ENCODE measurements at places on chromosomes 12 and 14.
A peak's percentile ranks its signal among the peaks of the same experiment; 100 is the strongest.

GRCh38 chr14:62234849-62235248 is 472.6 kb downstream of the SNAPC1 start:
- no peak for DNase-seq

DNA sequence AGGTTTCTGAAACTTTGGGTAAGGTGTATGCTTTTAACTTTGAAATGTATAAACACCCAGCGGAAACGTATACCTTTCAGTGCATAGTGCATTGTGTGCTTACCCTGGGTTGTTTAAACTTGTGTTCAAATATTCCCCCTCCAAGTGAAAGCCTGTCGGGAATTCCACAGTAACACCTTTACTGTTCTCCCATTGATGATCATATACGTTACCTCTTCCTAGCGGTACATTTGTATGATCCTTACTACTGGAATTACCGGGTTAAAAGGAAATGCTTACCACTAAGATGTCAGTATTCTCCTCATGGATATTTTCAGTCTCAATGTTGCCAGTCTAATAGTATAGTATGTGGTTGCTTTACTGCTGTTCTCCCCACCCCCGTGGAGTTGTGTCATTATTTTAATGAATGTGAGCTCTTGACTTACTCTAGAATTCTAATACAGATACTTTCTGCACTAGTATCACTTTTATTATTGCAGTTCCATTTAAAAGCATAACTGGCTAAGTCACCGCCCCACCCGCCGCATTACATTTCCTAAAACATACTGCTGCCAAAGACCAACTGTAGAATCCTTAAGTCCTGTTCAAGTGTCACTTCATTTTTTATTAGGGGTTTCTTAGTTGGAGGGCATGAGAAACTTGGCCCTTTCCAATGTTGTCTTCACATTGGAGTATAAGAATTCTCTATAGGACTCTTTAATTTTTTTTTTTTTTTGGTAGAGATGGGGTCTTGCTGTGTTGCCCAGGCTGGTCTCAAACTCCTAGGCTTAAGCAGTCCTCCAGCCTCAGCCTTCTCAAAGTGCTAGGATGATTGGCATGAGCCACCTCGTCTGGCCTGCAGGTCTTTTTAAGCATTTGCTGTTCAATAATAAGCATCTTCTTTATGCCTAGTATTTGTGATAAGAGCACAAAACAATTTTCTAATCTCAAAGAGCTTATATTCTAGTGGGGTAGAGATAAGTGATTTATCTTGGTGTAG is 24.9 kb downstream of the NUDT4 start:
- no peak for DNase-seq

- no peak for DNase-seq
Measured at GRCh38 chr12:109656743-109657142, 56.9 kb upstream of the FAM222A start.

GRCh38 chr12:468671-469389 is 9.1 kb downstream of the B4GALNT3 start:
- peak; percentile 63 for DNase-seq

GRCh38 chr12:4223273-4223845 is 50.2 kb upstream of the CCND2 start:
- DNase-seq: no peak

DNA sequence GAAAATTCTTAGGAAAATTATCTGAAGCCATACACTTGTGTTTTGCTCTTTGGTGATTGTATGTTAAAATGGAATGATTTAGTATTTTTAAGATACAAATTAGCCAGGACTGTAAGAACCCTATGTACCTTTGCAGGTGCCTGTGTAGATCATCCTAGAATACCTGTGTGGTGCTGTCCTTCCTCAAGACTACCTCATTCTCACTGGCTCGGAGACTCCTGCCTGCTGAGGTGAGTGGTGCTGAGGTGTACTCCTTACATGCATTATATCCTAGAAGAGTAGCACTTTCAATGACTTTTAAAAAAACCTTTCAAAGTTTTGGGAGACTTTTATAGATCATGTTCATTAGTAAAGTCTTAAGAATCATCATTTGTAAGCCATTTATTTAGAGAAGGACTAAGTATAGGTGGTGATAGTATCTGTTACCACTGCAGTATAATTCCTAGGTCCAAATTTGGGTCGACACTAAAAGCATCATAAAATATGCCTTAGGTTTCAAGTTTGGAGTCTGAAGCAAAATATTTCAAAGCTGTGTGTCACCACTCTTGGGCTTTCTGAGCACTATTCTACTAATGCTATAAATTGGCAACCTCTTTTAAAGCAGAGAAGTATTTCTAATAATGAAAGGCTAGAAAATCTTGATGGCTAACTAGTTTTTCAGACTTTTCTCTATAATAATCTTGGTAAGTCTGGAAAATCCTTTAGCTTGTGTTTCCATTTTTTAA is 36.6 kb downstream of the RASSF8 start:
- DNase-seq: no peak

GRCh38 chr12:108112832-108113556 is 16.1 kb upstream of the WSCD2 start:
- peak; percentile 79 for DNase-seq

- peak; percentile 87 for DNase-seq
Measured at GRCh38 chr14:64549791-64550620, at the start of gene PPP1R36. TSS of gene PPP1R36 (plus strand) at chr14:64549961. CDS start at chr14:64549998, 37 bp downstream.

DNA sequence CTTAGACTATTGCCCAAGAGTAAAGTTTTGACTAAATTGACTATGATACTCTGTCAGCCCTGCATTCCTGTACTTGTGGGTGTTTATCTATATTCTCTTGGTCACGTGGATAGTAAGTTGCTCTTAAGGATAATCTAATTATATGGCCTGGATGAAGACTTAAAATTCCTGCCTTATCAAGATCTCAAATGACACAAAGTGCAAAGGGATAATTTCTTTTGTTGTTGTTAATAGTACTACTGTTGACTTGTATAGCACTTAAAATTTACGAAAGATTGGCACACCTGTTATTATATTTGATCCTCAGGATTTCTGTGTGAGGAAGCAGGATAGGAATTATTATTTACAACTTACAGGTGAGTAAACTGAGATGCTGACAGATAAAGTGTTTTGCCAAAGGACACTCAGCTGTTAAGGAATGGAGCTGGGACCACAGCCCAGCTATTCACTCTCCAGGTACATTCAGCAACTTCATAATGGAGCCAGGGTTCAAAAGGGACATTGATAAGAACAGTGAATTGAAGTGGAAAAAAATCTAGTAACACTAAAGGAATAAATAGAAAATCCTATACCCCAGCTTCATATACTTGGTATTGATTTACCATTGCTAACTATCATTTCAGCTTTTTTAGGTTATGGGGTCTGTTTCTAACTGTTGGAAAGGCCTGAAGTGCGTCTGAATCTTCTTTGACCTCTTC is 53.4 kb upstream of the EVL start:
- DNase-seq: no peak

GRCh38 chr12:109762673-109763191 is 49.1 kb downstream of the FAM222A start:
- no peak for DNase-seq

DNA sequence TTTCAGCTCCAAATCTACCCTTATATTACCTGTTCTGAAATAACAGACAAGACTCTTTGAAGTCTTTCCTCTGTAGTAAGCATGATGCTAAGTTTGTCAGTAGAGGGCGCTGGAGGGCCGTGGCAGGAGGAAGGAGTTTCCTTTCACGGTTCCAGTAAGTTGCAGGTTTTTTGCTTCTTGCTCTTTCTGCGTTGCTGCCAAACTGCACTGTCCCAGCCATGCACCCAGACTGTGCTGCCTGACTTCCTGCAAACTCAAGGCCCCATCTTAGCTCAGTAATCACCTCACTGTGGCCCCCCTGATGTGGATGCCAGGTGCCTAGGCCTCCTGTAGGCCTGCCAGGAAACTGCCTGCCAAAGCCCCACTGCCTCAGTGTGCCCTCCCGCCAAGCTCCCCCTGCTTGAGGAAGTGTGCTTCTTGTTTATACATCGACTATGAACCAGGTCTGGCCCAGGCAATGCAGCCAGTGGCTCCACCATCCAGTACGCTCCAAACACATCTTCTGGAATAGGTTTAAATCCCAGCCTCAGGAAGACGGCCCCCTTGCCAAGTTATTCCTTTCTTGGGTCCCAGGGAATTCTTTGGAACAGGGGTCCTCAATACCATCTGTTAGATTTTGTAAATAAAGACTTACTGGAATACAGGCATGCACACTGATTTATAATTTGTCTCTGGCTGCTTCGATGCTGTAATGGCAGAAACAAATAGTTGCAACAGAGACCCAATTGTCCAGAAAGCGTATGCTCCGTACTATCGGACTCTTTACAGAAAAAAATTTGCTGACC is 193.7 kb upstream of the LRIG3 start:
- peak; percentile 81 for DNase-seq

GRCh38 chr12:46187023-46187422 is 81.8 kb downstream of the SLC38A1 start:
- DNase-seq: no peak

GRCh38 chr14:102015771-102016170 is 51.4 kb downstream of the DYNC1H1 start:
- DNase-seq: no peak

GRCh38 chr12:124420996-124421674 is 126.2 kb downstream of the RFLNA start:
- no peak for DNase-seq

- DNase-seq: no peak
Measured at GRCh38 chr12:104809706-104810385, 148.2 kb downstream of the SLC41A2 start.

GRCh38 chr14:85895603-85896002 is 365.7 kb downstream of the FLRT2 start:
- no peak for DNase-seq

DNA sequence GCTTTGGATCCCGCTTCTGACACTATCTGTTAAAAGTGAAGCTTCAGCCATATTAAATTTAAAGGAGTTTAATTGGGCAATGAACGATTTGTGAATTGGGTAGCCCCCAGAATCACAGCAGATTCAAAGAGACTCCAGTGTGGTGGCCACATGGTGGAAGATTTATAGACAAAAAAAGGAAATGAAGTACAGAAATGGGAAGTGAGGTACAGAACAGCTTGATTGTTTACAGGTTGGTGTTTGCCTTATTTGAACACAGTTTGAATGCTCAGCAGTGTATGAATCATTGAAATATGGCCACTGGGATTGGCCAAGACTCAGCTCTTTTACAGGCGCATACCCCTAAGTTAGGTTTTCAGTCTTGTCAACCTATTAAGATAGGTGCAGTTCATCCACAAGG is 21.9 kb downstream of the CCDC91 start:
- DNase-seq: no peak

- DNase-seq: peak; percentile 59
Measured at GRCh38 chr12:109736552-109737108, 23.0 kb downstream of the FAM222A start.

- no peak for DNase-seq
Measured at GRCh38 chr14:39228509-39229221, 5.0 kb upstream of the MIA2 start.

DNA sequence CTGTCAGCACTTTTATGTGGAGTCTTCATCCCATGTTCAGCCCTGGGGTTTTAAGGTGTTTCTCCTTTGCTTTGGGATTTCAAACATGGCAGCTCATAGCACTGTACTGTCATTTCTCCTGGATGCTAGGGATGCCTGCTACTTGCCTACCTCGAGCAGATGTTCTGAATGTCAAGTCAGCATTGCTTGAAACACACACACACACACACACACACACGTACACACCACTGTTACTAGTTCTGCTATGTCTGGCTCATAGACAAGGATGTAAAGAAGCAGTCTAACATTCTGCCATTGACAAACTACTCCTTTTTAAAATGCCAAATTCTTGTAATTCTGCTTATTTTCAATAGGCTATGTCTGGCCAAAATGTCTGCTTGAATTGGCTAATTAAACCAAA is 72.7 kb downstream of the SAMD4A start:
- no peak for DNase-seq

DNA sequence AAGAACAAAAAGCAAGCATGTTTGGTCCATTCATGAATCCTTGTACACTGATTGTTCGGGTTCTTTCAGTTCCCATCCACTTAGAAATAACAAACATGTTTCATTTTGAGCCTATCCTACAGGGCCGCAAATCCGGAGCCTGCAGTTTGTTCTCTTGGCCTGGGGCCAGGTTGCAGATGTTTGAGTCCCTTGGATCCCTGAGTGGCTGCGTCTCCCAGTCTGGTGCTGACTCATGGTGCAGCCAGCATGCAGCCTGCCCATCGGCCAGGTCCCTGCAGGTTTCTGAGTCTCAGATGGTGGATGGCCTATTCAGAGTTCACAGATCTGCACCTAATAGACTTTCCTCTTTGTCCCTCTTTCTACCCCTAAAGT is 1.9 kb upstream of the DYNC1H1 start:
- DNase-seq: no peak

GRCh38 chr14:61421212-61421923 is 100.0 kb downstream of the PRKCH start:
- DNase-seq: no peak

DNA sequence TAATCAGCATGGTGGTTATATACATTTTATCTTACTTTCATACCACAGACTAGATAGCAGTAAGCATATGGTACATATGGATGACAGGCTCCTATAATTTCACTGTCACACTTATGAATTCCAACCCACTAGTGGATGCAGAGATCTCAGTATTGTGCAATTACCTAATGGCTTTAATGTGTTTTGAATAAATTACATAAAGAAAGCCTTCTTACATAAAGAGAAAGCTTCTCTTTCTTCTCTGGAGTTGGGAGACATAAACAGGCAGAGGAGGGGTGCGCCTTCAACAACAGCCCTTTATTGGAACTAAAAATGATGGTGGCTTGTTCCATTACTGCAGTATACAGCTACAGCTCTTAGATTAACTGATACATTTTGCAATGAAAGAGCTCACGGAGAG is 52.6 kb downstream of the SAV1 start:
- no peak for DNase-seq

DNA sequence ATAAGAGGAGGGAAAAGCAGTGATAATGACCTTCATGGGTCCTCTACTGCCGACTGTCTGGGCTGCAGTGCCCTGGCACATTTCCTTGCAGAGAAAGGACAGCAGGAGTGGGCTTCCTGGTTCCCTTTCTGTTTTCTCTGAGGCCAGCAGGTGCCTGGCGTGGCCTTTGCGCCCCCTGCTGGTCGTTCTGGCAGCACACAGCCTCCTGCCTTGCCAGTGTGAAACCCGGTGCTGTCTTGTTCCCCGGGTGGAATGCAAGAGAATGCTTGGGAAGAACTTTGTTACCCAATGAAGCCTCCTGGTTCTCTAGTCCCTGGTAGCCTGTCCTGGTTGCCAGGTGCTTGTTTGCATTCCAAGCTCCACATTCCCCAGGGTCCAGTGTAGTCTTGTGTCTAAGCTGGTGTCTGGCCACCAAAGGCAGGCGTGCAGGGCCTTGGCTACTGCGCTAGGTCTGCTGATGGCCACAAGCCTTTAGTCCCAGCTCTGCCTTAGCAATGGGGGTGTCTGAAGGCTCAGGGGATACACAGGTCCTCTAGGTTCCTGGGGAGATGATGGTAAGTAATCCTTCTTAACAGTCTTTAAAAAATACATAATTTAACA is 1392.4 kb upstream of the TMEM132C start:
- peak; percentile 58 for DNase-seq

DNA sequence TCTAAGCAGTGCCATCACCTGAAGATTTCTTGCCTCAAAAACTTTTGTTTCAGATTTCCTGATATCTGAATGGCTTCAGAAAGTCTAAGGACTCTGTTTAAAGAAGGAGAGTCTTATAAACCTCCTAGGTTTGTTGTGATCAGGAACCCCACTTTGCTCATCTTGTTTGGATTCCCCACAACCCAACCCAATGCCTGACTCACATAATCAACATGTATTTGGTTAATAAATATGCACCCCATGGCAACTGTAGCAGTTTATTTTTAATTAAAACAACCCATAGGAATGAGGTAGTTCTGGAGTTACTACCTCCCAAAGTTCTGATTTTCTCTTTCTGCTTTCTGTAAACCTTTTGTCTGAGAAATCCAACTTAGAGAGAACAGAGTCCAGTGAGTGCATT is 51.5 kb downstream of the DBX2 start:
- DNase-seq: no peak

- no peak for DNase-seq
Measured at GRCh38 chr14:76653875-76654572, 107.2 kb upstream of the VASH1 start.
